ENCODE measurements at places on chromosomes 5 and 9.

DNA sequence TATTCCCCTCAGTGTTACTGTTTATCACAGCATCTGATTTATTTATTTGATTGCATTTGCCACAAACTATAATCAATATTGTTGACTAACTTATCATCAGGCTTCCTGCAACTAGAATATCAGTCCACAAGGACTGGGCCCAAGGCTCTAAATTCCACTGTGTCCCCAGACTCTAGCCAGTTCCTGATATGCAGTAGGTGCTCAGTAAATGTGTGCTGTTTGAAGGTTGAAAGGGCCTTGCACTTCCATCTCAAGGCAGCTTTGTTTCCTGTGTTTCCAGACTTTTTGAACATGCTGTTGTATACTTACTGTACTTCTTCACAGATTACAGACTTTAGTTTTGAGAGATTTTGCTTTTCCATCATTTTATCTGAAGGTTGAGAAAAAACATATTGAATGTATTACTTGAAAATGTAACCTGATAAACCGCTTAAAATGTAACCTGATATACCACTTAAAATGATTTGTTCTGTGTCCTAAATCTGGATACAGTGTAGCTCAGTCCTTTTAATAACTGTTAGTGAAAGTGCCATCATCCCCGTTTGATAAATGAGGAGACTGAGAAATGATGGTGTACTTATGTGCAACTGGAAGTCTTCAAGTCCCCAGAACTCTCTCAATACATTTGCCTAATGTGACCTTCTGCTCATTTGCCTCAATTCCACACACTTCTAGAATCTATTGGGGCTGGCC is 18.7 kb downstream of the KIAA1191 start:
- DNase-seq: no peak

GRCh38 chr5:115336201-115336720 is 39.8 kb upstream of the CCDC112 start:
- DNase-seq: no peak

- no peak for DNase-seq
These were observed 629.3 kb upstream of the RGMB start for GRCh38 chr5:98144116-98144515.

DNA sequence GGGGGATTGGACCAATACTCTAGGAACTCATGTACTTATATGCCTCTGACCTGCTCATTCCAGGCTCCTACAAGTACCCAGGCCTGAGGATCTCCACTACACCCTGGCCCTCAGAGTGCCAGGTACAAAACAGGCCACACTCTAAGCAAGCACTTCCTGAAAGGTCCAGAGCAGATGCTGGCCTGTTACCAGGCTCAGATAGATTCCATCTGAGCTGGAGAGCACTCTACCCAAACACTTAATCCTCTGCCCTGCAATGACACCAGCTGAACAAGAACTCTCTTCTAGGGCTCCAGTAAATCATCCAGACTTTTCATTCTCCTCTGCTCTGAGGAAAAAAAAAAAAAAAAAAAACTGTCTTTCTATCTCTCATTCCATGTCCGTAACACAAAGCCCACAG is 2.9 kb downstream of the P4HA2 start:
- no peak for DNase-seq

GRCh38 chr5:17257705-17258273 is 40.4 kb downstream of the BASP1 start:
- no peak for DNase-seq

DNA sequence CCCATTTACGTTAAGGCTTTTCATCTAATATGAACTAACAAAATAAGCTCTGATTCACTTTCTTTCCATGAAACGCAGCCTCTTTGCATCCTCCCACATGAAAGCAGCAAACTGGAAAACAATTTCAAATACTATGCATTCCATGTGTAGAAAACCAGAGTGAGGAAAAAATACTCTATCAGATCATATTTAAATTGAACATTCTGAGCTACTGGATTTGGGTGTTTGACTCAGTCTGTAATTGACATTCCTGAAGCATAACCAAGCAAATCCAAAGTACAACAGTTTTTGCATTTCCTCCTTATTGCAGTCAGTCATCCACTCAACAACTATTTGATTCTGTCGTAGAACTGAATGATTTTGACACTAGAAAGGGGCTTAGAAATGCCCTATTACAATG is 399.1 kb upstream of the NMUR2 start:
- DNase-seq: no peak

- DNase-seq: no peak
These were observed 125.3 kb upstream of the IQGAP2 start for GRCh38 chr5:76277736-76278135.

DNA sequence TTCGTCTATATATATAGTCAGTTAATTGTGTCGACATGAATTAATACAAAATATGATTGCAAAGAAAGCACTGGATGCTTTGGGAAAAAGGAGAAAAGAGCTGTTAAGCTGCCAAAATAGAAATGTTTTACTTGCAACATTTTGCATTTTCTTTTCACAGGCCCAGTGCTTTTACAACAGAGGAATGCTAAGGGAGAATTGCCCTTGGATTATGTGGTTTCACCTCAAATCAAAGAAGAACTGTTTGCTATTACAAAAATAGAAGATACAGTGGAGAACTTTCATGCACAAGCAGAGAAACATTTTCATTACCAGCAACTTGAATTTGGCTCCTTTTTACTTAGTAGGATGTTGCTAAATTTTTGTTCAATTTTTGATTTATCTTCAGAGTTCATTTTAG is 76.2 kb downstream of the SLF1 start:
- DNase-seq: no peak

DNA sequence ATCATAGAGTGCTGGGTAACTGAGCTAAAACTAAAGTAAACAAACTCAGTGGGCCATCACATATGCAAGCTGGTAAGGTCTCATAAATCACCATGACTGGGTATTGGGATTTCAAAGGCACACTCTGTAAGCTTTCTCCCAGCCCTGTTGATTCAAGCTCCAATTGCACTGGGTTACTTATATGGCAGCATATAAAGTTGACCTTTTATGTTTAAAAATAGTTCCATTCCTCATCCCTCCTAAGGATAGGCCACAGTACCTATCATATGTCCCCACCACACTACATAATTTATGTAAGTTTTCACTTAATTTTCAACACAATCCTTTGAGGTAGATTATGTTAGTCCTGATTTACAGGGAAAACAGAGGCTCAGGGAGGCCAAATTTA is 438.4 kb downstream of the RAB3C start:
- DNase-seq: no peak

GRCh38 chr5:33978306-33978705 is 6.2 kb downstream of the SLC45A2 start:
- no peak for DNase-seq
